ENCODE measurements at places on chromosomes 5 and 9.

DNA sequence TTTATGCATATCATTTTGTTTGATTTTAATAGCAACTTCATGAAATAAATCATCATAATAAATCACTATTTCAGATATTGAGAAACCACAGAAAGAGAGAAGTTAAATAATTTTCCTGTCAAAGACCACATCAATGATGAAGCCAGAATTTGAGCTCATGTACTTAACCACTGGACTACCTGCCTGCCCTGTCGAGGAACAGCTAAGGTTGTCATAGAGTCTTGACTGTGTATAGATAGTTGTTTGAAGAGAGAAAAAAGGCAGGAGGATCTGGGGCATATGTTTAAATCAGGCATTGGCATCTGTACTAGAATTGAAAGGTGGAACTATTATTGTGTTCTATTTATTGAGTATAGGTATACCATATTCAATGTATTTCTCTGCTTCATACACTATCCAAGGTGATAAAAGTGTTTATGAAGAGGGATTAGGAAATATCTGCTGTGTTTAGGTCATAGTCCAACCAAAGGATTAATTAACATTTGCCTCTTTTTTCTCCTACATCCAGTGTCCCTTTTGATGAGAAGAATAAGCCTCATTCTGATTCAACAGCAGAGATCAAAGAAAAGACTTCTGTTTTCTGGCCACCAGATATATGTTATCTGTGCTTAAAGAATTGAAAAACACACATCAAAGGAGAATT is 37.3 kb upstream of the CDKN2B start:
- no peak for DNase-seq

DNA sequence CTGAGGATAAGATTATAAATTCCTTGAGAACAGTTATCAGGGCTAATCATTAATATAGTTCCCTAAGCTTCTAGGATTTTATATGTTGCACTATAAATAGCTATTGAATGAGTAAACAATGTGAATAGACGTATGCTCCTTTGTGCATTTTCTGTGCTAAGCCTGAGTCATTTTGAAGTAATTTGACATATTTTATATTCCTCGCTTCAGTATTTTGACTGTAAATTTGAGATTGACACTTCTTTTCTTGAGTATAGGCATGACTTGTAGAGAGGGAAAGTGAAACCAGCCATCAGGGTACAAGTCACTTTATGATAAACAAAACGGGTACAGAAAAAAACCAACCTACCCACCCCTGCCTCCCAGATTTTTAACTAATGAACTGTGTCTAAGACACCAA is 367.7 kb upstream of the PRR16 start:
- no peak for DNase-seq

DNA sequence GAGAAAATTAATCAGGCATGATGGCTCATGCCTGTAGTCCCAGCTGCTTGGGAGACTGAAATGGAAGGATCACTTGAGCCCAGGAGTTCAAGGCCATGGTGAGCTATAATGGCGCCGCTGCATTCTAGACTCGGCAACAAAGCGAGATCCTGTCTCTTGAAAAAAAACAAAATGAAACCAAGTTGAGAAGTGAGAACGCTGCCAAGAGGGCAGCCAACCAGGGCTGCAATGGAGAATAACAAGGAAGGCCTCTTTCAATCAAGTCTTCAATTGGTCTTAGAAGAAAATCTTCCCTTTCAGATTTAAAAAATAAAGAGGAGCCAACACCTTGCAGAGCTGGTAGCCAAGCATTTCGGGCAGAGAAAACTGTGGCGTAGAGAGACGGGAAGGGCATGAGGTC is 14.7 kb downstream of the KIAA1958 start:
- no peak for DNase-seq

DNA sequence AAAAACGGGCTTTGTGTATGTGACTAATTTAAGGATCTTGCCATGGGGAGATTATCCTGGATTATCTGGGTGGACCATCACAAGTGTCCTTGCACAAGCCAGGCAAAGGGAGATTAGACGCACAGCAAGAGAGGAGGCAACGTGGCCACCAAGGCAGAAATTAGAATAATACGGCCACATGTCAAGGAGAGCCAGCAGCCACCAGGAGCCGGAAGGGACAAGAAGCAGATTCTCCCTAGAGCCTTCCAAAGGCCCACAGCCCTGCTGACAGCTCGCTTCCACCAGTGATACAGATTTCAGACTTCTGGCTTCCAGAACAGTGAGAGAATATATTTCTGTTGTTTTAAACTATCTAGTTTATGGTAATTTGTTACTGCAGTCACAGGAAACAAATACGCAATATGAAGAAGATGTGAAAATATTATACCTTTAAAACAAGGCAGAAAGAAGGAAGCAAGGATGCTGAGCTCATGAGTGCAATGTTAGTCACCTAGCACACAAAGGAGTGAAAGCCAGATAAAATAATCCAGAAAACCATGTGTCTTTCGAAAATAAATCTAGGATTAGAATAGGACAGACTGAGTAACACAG is 28.7 kb upstream of the F2RL1 start:
- peak; percentile 40 for DNase-seq

GRCh38 chr9:130050462-130050861 is 3.2 kb upstream of the GPR107 start:
- DNase-seq = no peak

GRCh38 chr9:101311758-101312420 is 72.9 kb downstream of the BAAT start:
- DNase-seq = no peak

GRCh38 chr5:78979117-78979742 is 5.9 kb downstream of the ARSB start:
- DNase-seq = no peak

- peak; percentile 18 for DNase-seq
Observed at GRCh38 chr9:15999422-16000339, 446.8 kb downstream of the CCDC171 start.

GRCh38 chr9:16425562-16426231 is 444.8 kb downstream of the BNC2 start:
- no peak for DNase-seq

DNA sequence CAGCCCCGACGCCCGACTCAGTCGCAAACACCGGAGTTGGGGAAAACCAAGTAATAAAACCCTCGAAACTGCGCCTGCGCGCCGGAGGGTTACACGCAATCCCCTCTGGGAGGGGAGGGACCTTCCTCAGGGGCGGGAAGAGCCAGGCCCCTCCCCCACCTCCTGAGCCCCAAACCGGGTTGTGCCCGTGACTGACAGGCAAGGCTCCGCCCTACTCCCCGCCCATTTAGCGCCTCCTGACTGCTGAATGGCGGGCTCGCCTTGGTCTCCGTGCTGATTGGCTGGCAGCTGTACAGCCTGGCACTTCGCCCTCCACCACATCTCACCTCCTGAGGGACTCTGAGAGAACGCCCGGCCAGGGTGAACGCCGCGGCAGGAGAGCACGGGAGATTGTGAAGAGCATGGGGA is at the start of gene PRDM9:
Gene PRDM9, plus strand, starts transcription at position 332 of the 408 bp plus-strand sequence. CDS start 1,425 bp downstream, outside the sequence.
- peak; percentile 80 for DNase-seq

Data from left cardiac atrium (tissue), 4 donors.